ENCODE measurements at places on chromosomes 11 and 22.

DNA sequence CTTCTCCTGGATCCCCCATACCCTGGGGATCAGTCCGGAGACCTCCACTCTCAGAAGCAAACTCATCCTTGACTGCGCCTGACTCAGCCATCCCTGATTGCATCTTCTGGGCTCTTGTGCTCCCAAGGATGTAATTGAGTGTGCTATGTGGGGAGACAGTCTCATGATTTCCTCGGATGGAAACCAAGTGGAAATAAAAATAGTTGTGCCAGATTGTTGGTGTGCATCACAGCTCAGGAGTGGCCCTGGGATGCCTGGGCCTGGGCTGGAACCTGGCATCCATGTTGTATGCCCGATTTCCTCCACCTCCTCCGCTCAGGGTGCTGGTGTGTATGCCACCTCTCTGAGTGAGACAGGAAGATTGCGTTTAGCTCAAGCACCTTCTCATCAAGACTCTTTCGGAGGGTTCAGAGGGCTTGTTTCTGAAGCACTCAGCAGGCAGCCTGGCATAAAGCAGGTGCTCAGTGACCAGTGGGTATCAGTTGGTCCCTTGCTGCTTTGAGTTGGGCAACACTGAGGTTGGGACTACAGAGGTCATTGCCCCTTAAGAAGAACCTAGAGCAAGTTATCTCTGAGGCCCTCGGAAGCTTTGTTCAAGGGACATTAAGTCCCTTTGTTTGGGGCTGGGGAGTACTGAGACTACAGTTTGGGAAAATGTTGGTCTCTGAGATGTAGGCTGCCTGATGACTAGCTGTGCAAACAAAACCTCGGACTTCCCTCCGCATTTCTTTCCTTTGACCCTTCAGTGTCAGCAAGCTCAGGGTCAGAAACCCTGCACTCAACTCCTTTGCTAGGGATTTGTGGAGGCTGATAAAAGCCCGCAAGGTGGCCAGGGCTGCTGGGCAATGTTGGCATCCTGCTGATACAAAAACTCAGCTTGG lies 24.8 kb upstream of the MICAL2 start:
- no peak for DNase-seq

DNA sequence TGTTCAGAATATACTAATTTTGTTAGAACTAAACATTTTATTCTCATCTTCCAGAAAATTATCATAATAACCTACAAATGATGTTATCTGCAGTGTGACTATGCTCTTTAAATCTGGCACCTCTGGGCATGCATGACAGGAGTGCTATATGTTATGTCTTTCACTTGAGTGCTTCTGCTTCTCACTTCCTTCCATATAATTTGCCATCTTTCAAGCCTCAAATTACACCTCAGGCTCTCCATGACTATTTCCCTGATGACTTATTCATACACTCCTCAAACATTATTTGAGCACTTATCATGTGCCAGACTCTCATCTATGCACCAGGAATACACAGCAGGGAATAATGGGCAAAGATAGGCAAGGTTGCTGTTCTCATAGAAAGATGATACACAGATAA lies 219.3 kb upstream of the POU2AF2 start:
- DNase-seq, result no peak

DNA sequence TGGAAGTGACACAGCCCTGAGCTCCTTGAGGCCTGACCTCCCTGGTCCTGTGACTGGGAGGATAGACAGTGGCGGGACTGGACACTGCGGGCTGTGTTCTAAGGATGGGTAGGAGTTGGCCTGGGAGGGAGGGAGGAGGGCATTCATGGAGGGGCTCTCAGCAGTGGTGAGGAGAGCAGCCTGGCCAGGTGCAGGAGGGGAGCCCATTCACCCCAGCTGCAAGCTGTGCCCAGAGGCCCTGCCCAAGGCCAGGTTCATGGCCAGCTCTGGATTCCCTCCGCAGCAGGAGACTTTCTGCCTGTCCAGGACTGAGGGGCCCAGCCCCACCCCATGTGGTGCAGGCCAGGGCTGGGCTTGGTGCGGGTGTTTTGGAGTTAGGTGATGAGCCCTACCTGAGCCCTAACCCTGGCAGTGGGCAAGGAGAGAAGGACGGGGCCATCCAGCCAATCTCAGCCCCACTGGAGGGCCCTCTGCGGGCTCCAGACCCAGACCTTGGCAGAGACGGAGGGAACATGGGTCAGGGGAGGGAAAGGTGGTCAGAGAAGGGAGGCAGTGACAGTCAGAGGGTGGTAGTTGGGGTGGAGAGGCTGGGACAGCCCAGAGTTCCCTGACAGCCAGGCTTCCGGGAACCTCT lies 26.8 kb downstream of the CACNA1I start:
- DNase-seq, result no peak

DNA sequence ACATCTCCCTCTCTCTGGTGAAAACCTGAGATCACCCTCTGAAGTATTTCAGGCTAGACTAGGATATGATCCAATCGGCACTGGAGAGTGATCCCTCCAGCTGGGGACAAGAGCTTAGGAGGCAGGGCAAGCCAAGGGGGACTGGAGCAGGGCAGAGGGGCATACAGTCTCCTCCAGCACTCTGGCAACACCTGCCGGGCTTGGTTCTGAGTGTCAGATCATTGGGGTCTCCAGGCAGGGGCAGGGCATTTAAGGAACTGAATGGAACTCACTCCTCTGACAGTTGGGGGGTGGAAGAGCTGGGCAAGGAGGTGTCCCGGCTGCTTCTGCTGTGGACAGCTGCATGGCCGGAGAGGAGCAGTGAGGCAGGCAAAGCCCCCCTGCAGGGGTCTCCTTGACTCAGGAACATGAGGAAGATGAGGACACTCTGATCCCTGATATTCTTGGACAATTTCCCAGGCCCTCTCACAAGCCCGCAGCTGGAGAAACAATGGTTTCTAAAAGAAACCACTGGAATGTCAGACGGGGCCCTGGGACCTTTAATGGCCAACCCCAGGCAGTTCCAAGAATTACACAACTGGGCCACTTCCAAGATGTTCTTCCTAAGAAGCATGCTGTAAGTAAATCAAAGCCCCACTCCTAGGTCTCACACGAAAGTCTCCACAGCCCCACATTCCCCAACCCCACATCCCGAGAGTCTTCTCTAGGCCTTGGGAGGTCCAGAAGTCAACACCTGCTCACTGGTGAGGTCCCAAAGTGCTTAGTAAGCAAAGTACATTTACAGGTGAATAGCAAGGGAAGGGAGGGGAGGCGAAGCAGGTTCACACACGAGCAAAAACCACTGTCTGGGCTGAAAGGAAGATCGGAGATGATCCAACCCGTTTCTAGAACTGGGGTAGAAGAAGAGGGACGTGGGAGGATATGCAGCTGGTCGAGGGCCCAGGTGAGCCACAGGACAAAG lies 1.2 kb upstream of the CCDC86 start:
- no peak for DNase-seq

DNA sequence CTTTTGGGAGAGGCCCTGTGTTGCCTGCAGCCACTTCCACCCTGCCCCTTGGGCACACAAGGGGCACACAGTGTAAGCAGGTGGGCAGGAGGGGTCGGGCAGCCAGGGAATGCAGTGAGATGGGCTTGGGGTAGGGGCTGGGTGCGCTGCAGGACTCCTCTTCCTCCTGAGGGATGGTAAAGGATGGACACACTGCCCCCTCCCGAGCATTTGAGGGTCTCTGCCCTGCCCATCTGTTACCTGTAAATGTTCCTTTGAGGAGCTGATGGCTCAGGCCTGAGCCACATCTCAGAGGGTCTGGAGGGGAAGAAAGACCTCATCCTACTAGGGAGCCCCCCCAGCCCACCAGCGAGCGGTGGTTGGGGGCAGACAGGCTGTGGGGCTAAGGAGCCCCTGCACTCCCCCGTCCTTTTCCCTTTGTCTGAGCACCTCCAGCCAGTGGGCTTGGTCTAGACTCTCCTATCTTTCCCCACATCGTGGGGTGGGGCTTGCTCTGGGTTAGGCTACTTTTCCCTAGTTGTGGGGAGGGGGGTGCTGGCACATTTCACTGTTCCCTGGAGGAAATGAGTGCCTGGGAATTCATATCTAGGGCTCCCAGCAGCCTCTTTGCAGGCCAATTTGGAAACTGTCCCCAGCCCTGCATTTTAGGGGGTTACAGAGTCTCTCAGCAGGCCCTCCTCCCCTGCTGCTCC lies 1.7 kb upstream of the TSSC4 start:
- DNase-seq, result no peak

- DNase-seq, result no peak
These were observed 9.8 kb downstream of the IL17REL start for GRCh38 chr22:50002791-50003190.

DNA sequence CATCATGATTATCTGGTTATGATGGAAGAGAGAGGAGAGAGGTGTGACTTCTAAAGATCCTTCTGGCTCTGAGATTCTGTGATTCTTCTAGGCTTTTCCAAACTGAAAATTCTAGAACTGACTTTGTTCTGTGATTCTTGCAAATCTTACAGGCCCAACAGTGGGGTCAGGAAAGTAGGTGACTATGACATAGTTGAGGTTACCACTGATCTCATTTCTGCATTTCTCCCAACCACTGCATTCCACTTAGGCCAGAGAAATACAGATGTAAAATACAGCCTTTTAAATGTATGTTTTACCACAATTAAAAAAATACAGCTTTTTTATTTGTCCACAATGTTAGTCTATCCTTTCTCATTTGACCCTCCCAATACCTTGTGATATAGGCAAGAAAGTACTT lies 83.7 kb downstream of the STIM1 start:
- no peak for DNase-seq

DNA sequence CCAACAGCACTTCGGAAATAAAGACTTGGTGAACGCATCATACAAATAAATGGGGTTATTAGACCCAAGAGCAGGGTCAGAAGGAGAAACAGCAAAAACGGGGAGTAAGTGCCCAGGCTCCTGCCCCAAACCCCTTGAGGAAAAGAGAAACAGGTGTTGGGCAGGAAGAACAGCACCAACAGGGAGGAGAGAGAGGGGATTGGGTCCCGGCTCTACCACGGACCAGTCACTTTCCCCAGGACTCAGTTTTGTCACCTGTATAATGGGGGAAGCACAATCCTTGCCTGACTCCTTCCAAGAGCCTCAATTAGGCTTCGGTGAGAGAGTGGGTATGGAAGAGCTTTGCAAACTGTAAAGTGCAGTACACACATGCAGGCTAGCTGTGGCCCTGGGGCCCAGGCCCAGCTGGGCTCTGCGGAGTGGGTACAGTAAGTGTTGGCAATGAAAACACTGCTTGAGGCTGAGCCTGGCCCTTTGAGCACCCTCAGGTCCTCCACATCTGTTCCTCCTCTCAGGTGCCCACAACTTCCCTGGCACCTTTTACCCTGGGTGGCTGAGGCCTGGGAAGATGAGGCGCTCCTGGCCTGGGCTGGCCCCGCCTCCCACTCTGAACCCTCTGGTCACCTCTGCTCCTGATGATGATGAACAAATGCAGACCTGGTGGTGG lies 8.9 kb downstream of the SLC29A2 start:
- DNase-seq, result no peak

- no peak for DNase-seq
These were observed 9.4 kb downstream of the LDLRAD3 start for GRCh38 chr11:35953081-35953760.

GRCh38 chr22:46471901-46472721 lies 65.3 kb downstream of the CELSR1 start:
- no peak for DNase-seq

DNA sequence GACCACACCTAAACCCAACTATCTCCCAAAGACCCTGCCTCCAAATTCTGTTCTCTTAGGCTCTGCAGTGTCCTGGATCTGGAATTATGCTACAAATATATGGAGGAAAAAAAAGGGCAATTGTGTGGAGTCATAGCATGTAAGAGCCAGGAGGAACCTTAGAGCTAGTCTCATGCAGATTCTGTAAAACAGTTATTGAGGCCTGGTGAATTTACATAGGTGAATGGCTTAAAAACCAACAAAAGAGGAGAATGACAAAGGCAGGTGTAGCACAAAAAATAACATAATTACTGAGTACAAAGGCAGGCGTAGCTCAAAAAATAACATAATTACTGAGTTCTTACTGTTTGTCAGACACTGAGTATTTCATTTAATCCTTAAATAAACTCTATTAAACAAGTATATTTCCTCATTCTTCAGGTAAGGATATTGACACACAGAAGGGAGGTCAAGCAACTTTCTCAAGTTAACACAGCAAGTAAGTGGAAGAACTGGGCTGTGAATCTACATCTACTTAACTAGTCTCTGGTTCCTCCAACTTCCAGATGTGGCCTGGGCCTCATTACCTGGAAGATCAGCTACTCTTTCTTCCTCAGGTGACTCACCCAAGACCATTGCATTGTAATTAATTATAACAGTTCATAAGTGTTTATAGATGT lies 938.9 kb upstream of the TENM4 start:
- DNase-seq, result no peak

- DNase-seq, result no peak
These were observed 27.9 kb downstream of the ASCC2 start for GRCh38 chr22:29810216-29810615.

Measured in stimulated activated CD4-positive, alpha-beta T cell treated with anti-CD3 and anti-CD28 coated beads, Interleukin-4, amount 100 ng/mL, for 48 hours (primary cell).